ENCODE measurements at places on chromosomes 3 and 15.

GRCh38 chr3:4195006-4195405 is 108.2 kb upstream of the SETMAR start:
- no peak for DNase-seq

- no peak for DNase-seq
Observed at GRCh38 chr3:140655678-140656077, 22.2 kb upstream of the TRIM42 start.

GRCh38 chr3:118833075-118833474 is 201.6 kb downstream of the IGSF11 start:
- no peak for DNase-seq

DNA sequence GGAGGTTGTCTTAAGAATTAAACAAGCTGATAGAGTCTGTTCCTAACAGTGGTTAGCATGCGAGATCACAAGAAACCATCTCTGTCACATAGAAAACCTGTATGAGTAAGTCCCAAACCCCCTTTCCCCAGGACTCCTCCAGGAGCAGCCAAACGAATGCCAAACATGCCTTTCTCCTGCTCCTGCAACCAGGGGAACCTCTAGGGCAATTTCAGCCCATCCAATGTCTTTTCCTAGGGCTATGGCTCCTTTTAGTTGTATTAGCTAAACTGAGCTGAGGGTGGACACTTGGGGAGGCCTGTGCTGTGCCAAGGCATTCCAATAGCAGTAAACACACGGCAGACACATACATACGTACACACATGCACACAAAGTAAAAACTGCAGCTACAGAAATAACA is 36.5 kb upstream of the TIMP4 start:
- DNase-seq: no peak

- peak; percentile 61 for DNase-seq
Observed at GRCh38 chr3:126129398-126129891, 45.5 kb upstream of the SLC41A3 start.

DNA sequence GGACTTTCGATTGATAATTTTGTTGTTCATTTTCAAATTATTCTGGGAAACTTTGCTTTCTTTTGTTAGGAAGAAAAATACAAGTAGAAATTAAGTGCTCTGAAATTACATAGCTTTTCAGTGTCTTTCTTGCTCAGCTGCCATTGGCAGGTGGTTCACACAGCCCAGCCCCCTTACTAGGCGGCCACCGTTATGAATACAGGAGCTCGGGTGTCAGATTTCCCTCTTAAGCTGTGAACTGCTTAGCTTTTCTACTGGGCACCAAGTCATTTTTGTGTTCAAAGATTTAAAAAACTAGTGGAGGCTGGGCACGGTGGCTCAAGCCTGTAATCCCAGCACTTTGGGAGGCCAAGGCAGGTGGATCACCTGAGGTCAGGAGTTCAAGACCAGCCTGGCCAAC is 55.2 kb downstream of the HMG20A start:
- DNase-seq: no peak

GRCh38 chr15:98751767-98752166 is 103.4 kb downstream of the IGF1R start:
- no peak for DNase-seq

DNA sequence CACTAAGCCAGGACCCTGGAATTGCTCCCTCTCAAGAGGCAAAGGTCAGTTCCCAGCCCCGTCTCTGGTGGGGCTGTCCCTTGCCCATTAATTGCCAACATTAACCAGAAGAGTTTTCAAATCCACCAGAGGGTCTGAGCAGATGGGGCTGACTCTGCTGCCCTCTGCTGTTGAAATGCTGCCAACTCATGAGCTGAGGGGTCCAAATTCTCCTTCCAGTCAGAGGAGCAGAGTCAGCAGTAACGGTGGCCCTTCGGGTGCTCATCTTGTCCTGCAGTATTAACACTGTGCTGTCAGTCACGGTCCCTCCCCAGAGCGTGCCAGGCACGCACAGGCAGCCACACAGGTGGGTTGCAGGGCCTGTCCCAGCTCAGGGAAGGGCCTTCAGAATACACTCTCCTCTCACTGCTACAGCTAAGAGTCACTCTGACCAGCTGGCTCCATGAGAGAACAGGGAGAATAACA is 10.7 kb upstream of the SPTBN5 start:
- no peak for DNase-seq

- DNase-seq: no peak
Observed at GRCh38 chr3:39113291-39113690, 5.8 kb downstream of the TTC21A start.

DNA sequence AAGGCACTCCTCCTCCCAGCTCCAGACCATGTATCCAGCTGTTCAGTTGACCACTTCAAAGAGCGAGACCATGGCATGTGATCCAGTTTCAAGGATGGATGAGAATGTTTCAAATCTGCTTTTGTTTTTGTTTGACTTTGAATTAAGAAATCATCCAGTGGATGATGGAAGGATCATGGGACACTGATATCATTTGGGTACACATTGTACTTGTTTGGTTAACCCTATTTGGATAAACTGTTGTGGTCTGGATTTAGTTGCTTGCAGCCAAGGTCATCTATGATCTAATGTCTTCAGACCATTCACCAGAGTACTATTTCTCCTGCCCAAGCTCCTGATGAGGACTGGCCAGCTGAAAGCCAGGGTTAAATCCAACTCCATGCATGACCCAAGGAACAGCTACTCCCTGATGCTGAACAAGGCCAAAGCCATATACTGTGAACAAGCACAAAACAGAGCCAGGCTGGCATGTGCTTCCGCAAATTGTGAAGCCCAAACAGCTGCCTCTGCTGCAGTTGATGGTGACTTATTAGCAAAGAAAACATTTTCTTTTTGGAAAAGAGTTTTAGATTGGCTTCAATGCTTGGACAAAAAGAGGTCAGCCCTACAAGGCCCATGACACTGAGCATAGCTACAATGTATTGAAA is 5.2 kb upstream of the ADAMTS17 start:
- no peak for DNase-seq

GRCh38 chr3:38828681-38829080 is 12.7 kb upstream of the SCN10A start:
- no peak for DNase-seq

DNA sequence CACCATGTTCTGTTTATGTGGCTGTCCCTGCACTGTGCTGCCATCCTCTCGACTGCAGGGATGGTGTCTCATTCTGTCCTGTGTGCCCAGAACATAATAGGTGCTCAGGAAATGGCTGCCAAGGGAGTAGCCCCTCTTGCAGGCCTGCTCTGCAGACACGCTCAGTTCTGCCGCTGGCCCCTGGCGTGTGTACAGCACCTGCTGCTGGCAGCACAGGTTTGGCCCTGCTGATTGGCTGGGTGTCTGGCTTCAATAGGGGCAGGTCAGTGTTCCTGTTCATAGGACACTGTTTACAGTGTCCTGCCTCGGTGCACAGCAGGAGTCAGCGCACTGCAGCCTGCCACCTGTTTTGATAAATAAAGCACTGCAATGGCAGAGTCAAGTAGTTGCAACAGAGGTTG is 146.9 kb downstream of the DNAJB8 start:
- peak; percentile 34 for DNase-seq

- DNase-seq: no peak
Observed at GRCh38 chr3:143810953-143811265, 37.4 kb downstream of the SLC9A9 start.

GRCh38 chr3:52779011-52779836 is 1.8 kb downstream of the ITIH1 start:
- DNase-seq: no peak

- no peak for DNase-seq
Observed at GRCh38 chr3:46245146-46245545, 2.9 kb downstream of the CCR3 start.

- no peak for DNase-seq
Observed at GRCh38 chr15:99616773-99617342, 51.1 kb downstream of the MEF2A start.

GRCh38 chr3:16239780-16240179 is 25.0 kb downstream of the DPH3 start:
- no peak for DNase-seq

DNA sequence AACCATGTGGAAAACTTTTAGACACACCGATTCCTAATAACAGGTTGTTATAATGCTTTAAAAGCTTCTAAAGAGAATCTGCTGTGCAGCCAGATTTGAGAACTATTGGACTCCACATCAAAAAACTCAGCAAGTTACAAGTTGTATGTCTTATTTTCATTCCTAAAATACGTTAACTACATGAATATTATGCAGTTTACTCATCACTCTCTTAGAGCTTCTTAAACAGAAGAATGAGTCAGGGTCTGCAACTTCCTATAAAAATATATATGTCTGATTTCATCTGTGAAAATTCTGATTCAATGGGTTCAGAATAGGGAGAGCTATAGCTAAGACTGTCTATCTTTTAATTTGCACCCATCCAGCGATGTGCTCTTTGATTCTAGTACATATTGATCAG is 244.2 kb upstream of the EPHA3 start:
- no peak for DNase-seq

- DNase-seq: no peak
Observed at GRCh38 chr3:10473581-10474274, 31.7 kb downstream of the ATP2B2 start.

DNA sequence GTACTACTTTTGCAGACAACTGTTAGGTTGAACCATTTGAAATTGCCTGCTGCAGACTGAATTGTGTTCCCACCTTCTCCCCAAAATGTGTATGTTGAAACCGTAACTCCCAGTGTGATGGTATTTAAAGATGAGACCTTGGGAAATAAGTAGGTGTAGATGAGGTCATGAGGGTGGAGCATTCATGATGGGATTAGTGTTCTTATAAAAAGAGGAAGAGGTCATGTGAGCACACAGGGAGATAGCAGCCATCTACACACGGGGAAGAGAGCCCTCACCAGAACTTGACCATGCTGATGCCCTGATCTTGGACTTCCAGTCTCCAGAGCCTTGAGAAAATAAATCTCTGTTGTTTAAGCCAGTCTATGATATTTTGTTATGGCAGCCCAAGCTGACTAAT is 17.4 kb upstream of the FHIT start:
- DNase-seq: no peak

GRCh38 chr3:175489406-175489805 is 630.3 kb downstream of the NAALADL2 start:
- no peak for DNase-seq

- DNase-seq: no peak
Observed at GRCh38 chr3:102031834-102032233, 182.5 kb downstream of the NFKBIZ start.

DNA sequence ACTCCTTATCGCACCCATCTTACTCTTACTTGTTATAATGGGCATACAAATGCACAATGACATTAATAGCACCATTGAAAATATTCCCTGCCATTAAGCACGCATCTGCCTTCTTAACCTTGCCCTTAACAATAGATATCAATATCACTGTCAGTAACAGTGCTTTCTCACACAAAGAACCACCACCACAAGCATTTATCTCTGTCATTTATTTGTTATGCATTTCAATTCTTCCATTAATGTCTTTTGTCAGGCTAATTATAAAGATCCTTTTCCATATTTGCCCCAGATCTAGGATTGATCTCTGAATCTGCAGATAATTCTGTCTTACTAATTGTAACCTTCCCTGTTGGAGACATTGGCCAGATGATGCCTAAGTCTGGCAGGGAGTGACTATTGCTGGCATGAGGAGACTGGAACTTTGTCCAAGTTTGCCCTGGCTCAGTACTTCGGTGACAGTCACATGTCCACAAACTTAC is 419.6 kb upstream of the TGFBR2 start:
- no peak for DNase-seq

GRCh38 chr3:150303768-150304167 is 104.3 kb upstream of the TSC22D2 start:
- DNase-seq: no peak

DNA sequence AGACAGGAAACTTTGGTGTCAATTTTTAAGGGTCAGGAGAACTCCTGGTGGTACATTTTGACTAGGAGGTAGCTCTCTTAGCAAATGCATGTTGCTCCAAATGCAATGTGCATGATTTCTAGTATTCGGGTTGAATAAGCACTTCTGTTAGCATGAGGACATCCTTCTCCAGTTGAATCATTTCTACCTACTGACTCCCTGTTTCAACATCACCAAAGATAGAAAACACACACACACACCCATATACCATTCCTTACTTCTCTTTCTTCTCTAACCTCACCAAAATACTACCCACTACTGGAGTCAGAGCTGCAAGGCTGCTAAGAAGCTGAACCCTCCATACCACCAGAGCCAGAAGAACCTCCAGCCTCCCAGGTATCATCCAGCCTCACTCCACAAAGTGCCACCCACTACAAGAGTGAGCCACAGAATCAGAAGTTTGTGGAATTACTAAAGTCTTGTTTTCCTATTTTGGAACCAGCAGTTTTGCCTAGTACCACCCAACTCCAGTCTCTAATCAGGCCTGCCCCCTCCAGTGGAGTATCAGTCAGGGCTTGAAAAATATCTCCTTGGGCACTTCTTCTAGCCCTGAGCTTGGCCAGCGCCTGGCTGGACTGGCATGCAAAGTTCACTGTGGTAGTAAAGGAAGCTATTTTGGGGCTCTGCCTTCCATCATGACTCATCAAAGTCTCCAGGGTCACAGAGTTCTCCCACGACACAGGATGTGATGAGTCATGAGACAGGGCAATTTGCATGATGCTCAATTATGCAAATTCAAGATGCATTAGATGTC is 110.3 kb downstream of the CYP19A1 start:
- peak; percentile 19 for DNase-seq

- no peak for DNase-seq
Observed at GRCh38 chr3:50156549-50157493, 1.7 kb downstream of the SEMA3F start.

DNA sequence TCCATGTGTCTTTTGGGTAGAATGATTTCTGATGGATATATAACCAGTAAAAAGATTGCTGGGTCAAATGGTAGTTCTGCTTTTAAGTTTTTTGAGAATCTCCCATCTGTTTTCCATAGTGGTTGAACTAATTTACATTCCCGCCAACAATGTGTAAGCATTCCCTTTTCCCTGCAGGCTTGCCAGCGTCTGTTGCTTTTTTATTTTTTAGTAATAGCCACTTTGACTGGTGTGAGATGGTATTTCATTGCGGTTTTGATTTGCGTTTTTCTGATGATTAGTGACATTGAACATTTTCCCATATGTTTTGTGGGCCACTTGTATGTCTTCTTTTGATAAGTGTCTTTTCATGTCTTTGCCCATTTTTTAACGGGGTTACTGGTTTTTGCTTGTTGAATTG is 36.3 kb upstream of the MB21D2 start:
- DNase-seq: no peak

DNA sequence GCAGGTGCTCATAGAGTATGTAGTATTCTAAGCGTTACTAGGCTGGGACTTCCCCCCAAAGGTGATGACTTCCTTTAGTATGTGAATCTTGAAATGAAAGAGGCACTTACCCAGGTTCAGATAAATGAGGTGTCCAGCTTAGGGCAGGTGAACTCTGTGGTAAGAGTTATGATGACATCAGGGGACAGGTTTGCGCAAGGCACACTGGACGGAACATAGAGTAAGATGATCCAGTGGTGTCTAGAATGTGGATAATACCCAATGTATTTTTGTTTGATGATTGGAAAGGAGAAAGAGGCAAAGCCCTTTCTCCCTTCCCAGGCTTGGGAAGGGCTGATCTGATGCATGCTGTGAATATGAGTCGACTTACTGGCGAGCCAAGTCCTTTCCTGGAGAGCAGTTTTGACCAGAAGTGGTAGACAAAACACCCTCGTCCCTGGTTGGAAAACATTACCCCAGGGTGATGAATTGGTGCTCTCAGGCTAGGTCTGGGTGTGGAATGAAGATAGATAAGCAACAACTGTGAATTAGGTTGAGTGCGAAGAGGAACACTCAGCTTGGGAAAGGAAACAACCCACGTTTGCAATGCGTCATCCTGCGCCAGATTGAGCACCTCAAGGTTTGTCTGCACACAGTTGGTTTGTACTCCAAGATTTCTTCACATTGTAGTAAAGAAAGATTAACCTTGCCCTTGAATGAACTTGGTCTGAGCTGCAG is 124.2 kb downstream of the GHSR start:
- no peak for DNase-seq
